ENCODE measurements at places on chromosomes 13 and 19.
A peak's percentile ranks its signal among the peaks of the same experiment; 100 is the strongest.

GRCh38 chr13:43545317-43545874, 241.4 kb downstream of the ENOX1 start:
- no peak for DNase-seq

GRCh38 chr13:41386211-41386610, 71.1 kb upstream of the RGCC start:
- DNase-seq: no peak

DNA sequence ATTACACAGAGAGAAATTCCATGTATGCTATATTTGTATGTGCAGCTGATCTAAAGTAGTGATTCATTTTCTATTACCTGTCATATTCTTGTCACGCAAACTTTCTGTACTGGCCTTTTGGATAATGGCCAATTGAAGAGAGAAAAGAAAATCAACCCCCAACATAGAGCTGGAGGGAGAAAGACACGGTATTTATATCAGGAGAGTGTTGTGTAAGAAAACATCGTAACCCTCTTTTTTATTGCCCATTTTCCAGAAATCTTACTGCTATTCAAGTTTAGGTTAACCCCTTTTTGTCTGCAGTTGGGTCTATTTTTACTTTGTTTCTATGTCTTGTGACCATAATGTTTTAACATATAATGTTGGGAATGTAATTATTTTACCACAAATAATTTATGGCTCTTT, 27.9 kb downstream of the DGKH start:
- no peak for DNase-seq

GRCh38 chr13:98220271-98220791, 43.3 kb upstream of the RNF113B start:
- no peak for DNase-seq

DNA sequence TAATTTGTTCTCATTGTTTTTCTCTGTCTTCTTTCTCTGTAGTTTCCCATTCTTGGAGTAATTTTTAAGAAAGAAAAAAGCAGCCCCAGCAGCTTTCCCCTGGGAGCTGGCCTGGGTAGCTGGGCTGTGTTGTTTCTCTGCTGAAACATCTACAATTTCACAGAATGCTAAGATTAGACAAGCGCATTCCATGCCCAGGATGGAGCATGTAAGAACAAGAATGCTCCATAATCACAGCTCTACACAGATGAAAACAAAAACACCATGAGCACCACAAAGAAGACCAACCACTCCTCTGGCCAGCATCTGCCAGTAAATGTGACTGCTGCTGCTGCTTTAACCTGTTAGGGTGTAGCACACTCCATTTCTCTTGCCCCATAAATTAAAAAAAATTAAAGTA, 239.2 kb upstream of the SLITRK1 start:
- peak; percentile 40 for DNase-seq

DNA sequence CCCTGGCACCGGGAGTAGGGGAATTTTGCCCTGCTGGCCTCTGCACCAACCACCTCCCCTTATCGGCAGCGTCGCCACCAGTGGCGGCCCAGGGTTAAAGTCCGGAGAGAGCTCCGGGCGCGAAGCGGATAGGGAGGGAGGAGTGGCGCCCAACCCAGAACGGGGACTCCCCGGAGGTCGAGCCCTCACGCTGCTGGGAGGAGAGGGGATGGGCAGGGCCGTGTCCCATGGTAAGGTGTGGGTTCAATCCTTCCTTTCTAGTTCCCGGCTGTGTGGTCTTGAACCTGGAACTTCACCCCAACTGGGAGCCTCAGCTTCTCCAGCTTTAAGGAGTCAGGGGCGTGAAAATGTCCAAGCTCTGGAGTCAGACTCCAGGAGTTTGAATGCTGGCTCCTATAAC, 23.3 kb upstream of the BCL3 start:
- DNase-seq: no peak

DNA sequence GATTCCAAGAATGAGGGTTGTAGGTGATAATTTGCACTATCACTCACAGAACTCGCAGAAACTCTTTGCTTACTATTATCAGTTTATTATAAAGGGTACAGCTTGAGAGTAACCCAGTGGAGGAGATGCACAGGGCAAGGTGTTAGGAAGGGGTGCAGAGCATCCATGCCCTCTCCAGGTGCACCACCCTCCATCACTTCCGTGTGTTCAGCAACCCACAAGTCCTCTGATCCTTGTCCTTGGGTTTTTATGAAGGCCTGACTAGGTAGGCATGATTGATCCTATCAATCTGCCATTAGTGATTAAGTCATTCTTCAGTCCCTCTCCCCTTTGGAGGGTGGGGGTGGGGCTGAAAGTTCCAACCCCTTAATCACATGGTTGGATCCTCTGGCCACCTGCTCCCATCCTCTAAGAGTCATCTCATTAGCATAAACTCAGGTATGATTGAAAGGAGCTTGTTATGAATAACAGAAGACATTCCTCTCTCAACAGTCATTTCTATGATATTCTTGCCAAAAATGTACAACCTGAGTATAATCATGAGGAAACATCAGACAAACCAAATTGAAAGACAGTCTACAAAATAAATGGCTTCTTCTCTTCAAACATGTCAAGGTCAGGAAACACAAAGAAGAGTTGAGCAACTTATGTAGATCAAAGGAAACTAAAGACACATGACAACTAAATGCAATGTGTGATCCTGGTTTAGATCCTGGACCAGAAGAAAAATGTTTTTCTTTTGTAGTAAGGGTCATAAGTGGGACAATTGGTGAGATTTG, 225.4 kb downstream of the PCCA start:
- no peak for DNase-seq

DNA sequence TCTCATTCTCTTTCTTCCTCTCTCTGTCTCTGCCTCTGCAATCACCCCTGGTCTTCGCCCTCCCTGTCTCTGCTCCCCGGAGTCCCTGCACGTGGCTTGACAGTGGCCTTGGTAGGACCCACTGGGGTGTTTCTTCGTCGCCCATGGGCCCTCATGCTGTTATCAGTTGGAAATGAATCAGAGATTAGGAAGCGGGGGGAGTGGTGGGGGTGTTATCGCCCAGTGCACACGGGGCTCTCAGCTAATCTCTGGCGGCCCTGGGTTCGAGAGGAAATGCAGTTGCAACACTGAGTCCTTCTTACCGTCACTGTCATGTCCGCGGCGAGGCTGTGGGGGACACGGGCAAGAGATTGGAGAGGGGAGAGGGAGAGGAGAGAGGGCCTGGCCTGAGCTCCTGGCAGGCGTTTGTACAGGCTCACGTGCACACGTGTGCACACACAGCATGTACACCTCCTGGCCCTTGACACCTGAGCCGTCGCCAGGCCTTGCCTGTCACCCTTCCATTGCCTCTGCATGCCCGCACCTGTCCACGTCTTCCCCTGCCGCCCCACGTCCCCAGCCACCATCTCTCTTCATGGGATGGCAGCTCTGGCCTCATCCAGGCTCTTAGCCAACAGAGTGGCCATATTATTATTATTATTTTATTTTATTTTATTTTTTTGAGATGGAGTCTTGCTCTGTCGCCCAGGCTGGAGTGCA, 37.8 kb upstream of the SLC7A10 start:
- DNase-seq: no peak

DNA sequence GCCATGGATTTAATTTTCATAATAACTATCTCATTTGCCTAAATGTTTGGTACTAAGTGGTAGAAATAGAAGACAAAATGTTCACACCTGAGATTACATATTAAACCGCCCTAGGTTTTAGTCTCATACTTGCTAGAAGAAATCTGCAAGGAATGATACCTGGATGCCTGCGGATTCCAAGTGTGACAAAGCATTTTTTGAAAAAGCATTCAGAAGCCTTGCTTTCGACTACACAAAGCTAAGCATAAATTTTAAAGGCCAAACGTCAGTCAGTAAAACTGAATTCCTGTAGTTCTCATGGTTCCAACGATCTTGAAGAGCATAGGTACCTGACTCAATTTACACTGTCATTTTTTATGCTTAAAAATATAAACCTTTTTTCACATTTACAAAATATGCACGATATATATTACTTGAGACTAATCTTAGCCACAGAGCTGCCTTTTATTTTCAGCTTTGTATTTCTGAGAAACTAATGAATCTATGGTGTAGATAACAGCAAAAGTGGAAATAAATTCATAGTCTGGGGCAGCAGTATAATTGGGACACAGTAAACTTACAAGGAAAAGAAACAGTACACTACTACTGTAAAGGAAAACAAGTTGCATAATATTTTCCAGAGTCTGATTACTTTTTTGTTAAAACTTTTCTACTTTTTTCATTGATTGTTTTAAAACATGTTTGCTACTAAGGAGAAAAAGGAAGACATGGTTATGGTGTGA, 1.2 kb upstream of the LRRC63 start:
- DNase-seq: no peak

DNA sequence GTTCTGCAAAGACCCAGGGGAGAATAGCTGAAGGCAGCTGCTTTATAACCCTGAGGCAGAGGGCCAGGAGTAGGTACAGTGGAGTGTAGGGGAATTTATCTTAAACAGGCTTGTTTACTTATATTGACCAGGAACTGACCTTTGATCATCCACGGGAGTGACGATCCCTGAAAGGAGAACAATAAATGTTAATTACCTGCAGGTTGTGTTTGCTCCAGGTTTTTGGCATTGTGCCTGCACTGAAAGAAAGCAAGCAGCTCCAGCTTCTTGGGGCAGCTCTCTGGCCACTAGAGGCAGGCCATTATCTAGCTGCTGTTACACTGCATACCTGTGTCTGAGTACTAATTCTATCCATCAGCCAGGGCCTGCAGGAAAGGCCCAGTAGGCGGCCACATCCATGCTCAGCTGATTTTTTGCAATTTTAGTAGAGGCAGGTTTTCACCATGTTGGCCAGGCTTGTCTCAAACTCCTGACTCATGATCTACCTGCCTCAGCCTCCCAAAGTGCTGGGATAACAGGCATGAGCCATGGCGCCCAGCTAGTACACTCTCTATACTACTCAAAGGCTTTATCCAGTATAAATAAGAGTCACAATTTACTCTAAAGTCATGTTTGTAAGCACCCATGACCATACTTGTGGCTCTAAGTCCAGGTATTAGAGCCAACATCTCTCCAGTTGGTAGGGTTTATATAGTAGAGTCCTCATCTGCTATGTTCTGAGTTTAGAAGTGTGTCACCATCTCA, 8.5 kb upstream of the ZNF91 start:
- DNase-seq: no peak

DNA sequence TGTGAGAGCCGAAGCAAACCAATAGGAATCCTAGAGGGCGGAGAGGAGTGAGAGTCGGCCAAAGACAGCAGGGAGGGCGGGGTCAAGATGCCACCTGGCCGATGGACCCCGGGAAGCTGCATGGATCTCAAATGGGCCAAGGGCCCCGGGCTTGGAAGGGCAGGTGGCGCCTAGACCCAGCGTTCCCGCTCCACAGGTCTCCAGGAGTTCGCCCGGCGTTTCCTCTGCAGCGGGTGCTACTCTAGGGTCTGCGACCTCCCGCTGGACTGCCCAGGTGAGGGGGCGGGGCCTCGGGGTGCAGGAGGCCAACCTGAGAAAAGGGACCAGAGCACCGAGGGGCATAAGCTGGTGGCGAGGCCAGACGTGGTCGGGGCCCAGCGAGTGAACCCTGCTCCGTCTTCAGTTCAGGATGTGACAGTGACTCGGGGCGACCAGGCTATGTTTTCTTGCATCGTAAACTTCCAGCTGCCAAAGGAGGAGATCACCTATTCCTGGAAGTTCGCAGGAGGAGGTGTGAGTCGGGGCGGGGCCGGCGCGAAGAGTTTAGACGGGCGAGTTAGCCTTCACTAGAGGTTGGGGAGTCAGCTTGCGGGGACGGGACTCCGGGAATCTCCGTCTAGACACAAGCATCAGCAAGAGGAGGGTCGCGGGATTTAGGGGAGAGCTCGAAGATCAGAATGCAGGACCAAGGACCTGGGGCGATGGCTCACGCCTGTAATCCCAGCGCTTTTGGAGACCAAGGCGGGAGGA, 9.9 kb downstream of the SPACA6 start:
- DNase-seq: no peak

DNA sequence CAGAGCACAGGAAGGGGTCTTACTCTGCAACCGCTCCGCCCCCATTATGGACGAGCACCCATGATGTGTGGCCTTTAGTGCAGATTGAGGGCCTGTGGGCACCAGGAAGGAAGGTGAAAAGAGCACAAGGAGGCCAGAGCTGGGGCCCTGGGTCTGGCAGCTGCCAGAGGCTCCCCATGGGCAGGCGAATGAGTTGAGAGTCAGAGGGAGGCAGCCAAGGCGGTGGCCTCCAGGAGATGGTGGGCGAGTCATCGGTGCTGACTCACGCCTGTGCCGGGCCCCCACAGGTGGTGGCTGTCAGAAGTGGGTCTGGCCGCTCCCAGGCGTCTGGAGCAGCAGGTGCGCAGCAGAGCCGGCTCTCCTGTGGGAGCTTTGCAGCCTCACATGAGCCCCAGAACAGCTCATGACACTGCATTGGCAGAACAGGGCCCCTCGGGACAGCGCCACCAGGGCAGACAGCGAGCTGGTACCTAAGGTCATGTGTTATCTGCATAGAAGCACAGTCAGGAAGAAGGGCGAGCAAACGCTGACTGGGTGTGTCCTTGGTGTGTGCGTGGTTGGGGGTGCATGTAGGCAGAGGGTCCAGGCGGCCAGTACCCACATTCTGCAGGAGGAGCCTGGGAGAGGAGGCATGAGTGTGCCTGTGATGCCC, 68.8 kb downstream of the CHST8 start:
- no peak for DNase-seq

DNA sequence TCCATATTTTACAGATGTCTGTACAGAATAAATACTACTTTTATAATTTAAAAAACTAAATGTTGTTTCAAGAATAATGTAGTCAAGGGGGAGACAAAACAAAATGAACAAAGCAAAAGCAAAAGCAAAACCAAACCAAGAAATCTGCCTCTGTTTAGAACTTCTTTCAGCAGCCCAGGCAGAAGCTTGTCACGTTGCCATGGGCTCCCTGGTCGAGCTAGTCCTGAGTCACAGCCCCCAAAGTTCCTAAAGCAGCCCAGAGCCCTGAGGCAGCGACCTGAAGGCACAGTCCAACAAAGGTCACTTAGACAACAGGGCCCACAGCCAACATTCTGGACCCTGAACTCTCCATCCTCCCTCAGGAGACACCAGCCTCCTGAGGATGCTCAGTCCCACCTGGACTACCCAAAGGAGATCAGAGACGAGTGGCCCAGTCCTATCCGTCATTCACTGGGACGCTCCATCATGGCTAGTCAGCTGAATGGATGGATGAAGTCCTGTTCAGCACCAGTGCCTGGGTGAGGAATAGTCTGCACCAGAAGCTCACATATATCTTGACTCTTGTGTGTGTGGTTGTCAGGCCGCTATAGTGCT, 41.7 kb downstream of the SIAH3 start:
- no peak for DNase-seq
